ENCODE measurements at places on chromosomes 2 and 18. TPM values are rescaled to one million over a fixed set of nuclear protein-coding genes. Genes with fewer than 3 reads are reported as not detected.

GRCh38 chr18:54957296-54957832 lies 1.9 kb downstream of the CCDC68 start:
- no peaks in the 10 kb centered on the region for H3K27me3 ChIP-seq
- H3K4me1 ChIP-seq = peaks cover 3% of the 10 kb centered on the region
- H3K27ac ChIP-seq = peak overlapping the region; percentile 79
- no peaks in the 10 kb centered on the region for H3K36me3 ChIP-seq
- DNase-seq = no peak

ATP8B1 gene
- polyA plus RNA-seq = 1.5 TPM

- DNase-seq = no peak
- H3K4me1 ChIP-seq = peaks cover 75% of the 10 kb centered on the region
- H3K27ac ChIP-seq = no peak overlapping the region
Measured at GRCh38 chr18:44733069-44733753, 52.5 kb downstream of the SETBP1 start.

DNA sequence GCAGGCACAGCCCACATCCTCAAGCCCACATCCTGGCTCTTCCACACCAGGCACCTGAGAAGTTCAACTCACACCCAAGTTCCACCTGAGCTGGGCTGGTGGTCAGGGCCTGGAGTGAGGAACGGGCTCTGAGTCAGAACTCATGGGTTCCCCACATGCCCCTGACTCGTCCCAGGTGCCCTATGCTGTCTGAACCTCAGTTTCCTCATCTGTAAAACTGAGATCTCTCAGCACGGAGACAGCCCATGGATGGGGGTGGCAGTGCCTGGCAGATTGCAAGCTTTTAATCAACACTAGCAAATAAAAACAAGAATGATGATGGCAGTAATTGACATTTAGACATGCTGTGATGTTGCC lies 307.8 kb downstream of the NDUFA10 start:
- DNase-seq = peak; percentile 64
- H3K27ac ChIP-seq = no peak overlapping the region
- no peak overlapping the region for H3K4me3 ChIP-seq
- H3K36me3 ChIP-seq = no peaks in the 10 kb centered on the region
- H3K27me3 ChIP-seq = no peaks in the 10 kb centered on the region
- no peaks in the 10 kb centered on the region for H3K4me1 ChIP-seq

SLC40A1 gene
- 102 TPM for polyA plus RNA-seq

GRCh38 chr2:24304098-24304497 lies 56.2 kb downstream of the ITSN2 start:
- H3K4me3 ChIP-seq = no peak overlapping the region
- no peaks in the 10 kb centered on the region for H3K4me1 ChIP-seq
- peaks cover 84% of the 10 kb centered on the region for H3K36me3 ChIP-seq
- no peak for DNase-seq

- H3K4me1 ChIP-seq = no peaks in the 10 kb centered on the region
- no peak overlapping the region for H3K27ac ChIP-seq
- H3K36me3 ChIP-seq = peaks cover 66% of the 10 kb centered on the region
Measured at GRCh38 chr2:9582624-9583023, 27.0 kb upstream of the ADAM17 start.

DNA sequence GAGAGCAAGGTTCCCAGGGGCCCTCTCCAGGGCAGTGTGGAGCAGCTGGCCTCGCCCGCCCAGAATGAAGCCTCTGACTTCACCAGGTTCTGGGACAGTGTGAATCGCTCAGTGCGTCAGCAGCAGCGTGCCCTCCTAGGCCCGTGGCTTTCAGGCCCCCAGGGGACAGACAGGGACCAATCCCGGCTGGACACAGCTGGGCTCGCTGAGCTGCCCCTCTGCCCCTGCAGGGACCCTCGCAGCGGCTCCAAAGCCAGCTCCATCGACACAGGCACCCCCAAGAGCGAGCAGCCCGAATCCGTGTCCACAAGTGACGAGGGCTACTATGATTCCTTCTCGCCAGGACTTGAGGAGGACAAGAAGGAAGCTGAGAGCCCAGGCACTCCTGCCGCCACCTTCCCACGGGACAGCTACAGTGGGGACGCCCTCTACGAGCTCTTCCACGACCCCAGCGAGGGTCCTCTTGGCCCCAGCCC lies 7.6 kb downstream of the AMER3 start:
- H3K4me1 ChIP-seq = no peaks in the 10 kb centered on the region
- DNase-seq = peak; percentile 65
- no peaks in the 10 kb centered on the region for H3K36me3 ChIP-seq

DNA sequence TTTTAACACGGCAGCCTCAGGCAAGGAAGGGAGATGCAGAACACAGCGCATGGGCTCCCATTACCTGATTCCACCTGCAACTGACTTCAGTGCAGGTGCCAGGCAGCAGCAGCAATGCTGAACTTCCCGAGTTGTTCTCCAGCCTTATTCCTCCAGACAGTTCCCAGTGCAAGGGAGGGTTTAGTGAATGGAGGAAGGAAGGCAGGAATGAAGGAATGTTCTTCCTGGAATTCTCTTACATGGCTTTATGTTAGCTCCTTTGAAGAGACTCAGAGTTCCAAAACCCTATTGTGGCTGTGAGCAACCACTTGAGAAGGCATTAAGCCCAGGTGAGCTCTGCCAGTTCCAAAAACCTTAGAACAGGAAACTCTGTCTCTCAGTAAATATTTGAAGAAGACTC lies 45.5 kb downstream of the SERPINB7 start:
- H3K27me3 ChIP-seq = no peaks in the 10 kb centered on the region
- H3K4me1 ChIP-seq = no peaks in the 10 kb centered on the region
- H3K36me3 ChIP-seq = no peaks in the 10 kb centered on the region
- no peak overlapping the region for H3K27ac ChIP-seq

GRCh38 chr2:14134771-14135170 lies 497.7 kb upstream of the LRATD1 start:
- no peak overlapping the region for H3K27ac ChIP-seq
- no peak overlapping the region for H3K4me3 ChIP-seq
- no peaks in the 10 kb centered on the region for H3K36me3 ChIP-seq
- no peaks in the 10 kb centered on the region for H3K27me3 ChIP-seq
- H3K4me1 ChIP-seq = no peaks in the 10 kb centered on the region
- DNase-seq = no peak

ADGRF3 gene
- polyA plus RNA-seq = 0.15 TPM

- no peaks in the 10 kb centered on the region for H3K27me3 ChIP-seq
- no peak overlapping the region for H3K4me3 ChIP-seq
- no peak overlapping the region for H3K27ac ChIP-seq
Measured at GRCh38 chr2:6183226-6183625, 491.0 kb downstream of the SOX11 start.

DNA sequence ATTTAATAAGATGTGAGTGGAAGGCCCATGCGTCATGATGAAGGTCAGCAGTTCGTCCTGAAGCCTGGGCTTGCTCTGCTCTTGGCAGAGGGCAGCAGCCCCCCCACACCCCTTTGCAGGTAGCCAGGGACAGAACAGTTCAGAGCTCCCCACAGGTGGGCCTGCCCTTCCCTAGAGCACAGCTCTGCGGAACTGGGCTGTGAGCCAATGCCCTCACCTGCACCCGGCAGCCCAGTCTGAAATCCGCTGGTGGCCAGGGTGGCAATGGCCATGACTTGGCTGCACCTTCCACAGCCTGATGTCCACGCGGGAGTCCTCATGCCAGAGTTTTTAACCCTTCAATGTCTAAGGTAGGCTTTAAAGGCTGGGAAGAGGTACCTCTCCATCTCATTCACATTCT lies 136.7 kb downstream of the ACKR3 start:
- H3K27ac ChIP-seq = no peak overlapping the region
- no peaks in the 10 kb centered on the region for H3K27me3 ChIP-seq
- H3K4me1 ChIP-seq = no peaks in the 10 kb centered on the region
- no peaks in the 10 kb centered on the region for H3K36me3 ChIP-seq
- H3K4me3 ChIP-seq = no peak overlapping the region

DNA sequence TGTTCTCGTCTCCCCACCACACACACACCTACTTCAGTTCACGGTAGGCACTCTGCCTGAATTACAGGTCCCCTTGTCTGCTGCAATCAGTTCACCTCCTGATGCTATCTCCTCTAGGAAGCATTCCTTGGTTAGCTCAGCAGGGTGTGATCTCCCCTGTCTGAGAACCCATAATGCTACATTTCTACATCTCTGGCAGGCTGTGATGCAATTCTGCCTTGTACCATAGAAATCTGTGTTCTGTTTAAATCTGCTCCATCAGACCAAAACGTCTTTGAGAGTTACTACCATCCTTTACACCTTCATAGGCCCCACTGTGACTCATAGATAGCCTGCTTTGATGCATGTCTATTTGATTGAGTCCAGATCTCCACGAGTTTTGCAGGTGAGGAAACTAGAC lies 103.9 kb downstream of the TTC32 start:
- no peaks in the 10 kb centered on the region for H3K4me1 ChIP-seq
- no peak overlapping the region for H3K4me3 ChIP-seq
- H3K27me3 ChIP-seq = no peaks in the 10 kb centered on the region

- no peaks in the 10 kb centered on the region for H3K27me3 ChIP-seq
- no peak for DNase-seq
- no peak overlapping the region for H3K4me3 ChIP-seq
- H3K27ac ChIP-seq = no peak overlapping the region
Measured at GRCh38 chr2:236555481-236555880, 14.1 kb upstream of the ACKR3 start.

DNA sequence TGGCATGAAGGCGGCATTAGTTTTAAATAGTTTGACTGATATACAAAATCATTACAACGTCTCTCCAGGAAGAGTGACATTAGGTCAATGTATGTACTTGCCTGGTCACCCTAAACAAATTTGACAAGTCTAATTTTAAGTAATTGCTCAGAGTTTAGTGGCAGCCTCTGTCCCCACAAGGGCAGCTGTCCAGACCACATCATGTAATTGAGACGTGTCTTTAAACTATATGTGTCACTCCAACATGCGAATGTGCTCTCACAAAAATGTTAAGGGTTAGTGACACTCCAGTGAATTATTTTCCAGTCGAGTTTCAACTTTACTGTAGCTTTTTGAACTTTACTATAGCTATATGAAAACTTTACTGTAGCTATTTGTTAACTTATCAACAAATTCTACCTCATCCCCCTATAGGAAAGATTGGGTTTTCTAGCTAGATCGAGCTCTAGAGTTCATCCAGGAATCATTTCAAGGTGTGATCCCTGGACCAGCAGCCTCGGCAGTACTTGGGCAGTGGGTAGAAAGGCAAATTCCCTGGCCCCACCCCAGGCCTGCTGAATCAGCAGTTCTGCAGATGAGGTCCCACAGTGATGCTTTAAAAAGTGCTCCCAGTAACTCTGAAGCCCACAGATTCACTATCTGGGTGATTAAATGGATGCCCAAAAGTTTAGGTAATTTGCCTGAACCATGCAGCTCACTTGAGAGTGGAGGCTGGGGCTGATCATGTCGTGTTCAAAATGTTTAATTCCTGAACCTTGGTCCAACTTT lies 66.4 kb upstream of the POU3F3 start:
- H3K27me3 ChIP-seq = no peaks in the 10 kb centered on the region
- H3K4me1 ChIP-seq = no peaks in the 10 kb centered on the region
- H3K4me3 ChIP-seq = no peak overlapping the region
- no peak overlapping the region for H3K27ac ChIP-seq

MTLN gene
- polyA plus RNA-seq = 140 TPM

L3MBTL4 gene
- polyA plus RNA-seq = 3.3 TPM

GRCh38 chr2:43142921-43143438 lies 83.4 kb downstream of the ZFP36L2 start:
- peaks cover 11% of the 10 kb centered on the region for H3K4me1 ChIP-seq
- no peaks in the 10 kb centered on the region for H3K27me3 ChIP-seq
- peak overlapping the region; percentile 99 for H3K27ac ChIP-seq
- DNase-seq = peak; percentile 75
- no peaks in the 10 kb centered on the region for H3K36me3 ChIP-seq

DNA sequence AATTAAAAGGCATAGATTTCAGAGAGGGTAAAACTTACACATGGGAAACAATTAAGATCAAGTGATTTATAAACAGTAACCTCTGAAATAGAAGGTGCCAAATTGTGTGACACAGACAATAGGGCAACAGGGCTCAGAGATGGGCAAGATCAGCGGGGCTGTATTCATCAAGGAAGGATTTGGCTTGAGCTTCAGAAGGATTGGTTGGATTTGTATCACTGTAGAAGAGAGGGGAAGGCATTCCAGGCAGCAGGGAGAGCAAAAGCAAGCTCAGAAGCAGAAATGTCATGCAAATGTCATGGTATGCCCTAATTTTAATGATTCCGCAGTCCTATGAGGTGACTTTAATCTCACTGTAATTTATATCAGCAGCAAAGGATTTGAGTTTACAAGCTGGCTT lies 415.0 kb upstream of the NRP2 start:
- H3K27ac ChIP-seq = no peak overlapping the region
- H3K36me3 ChIP-seq = no peaks in the 10 kb centered on the region
- DNase-seq = no peak
- H3K4me3 ChIP-seq = no peak overlapping the region
- H3K4me1 ChIP-seq = no peaks in the 10 kb centered on the region
